T47D (cell line): ENCODE measurements at places on chromosomes 5 and 9.

DNA sequence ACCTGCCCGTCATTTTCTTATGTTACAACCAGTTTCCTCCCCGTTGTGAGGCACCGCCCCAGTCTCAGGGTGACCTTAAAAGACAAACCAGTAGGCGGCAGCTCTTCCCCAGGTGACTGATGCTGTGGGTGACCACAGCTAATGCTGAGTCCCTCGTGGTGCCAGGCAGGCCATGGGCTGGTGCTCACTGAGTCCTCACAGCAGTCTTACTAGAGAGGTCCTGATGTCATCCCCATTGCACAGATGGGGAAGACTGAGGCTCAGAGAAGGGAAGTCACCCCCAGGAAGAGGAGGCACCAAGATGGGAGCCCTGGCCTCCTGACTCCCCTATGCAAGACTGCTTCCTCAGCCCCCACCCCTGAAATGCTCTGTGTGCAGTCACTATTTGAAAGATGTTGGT, 978 bp downstream of the CFAP157 start:
- peak; percentile 63 for DNase-seq

DNA sequence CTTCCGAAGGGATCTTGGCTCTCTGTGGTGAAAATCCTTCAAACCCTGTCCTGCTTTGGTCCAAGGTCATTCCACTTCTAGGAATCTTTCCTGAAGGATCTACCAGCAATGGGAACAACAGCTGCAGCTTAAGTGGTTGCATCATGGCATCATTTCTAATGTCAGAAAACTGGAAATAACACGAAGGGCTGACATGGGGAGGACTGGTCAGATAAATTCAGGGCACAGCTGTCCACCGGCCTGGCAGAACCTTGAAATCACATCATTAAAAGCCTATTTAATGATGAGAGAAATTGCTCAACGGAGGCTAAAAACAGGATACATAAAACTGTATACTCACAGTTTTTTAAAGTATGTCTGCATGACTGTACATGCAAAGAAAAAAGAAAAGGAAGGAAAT, 28.3 kb downstream of the OLFML2A start:
- DNase-seq, result no peak

- DNase-seq, result no peak
Observed at GRCh38 chr5:43785198-43785597, 182.2 kb downstream of the NNT start.

- no peak for DNase-seq
Observed at GRCh38 chr5:2293906-2294305, 411.2 kb upstream of the IRX4 start.

DNA sequence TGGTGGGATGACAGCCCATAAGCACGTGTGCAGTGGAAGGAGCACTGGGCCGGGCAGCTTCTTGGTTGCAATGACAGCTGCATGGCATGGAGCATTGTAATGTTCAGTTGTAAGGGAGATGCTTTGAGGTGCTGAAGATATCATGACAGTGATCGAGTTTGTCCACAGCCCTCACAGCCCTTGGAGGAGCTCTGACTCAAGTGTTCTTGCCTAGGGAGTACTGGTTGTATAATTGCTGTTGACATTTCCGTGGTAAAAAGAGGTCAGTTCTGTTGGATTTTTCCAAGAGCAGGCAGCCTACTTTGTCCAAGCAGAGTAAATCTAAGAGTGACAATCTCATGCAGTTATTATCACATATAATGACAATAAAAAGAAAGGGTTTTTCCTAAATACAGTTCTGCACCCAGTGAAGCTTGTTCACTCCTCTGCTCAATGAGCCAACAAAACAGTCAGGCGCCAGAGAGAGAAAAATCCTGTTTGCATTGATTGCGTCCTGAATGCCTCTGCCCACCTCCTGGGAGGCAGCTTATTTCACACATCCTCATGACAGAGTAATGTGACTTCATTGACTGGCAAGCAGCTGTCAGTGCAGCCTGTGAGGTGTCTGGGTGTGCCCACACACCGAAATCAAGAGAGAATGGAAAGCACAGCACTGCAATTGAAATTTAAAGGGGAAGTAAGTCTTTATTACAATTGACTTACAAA, 248.0 kb downstream of the NTRK2 start:
- no peak for DNase-seq

- no peak for DNase-seq
Observed at GRCh38 chr5:62465985-62466925, 53.7 kb downstream of the IPO11 start.

GRCh38 chr9:75422944-75423522, 334.7 kb downstream of the OSTF1 start:
- no peak for DNase-seq

DNA sequence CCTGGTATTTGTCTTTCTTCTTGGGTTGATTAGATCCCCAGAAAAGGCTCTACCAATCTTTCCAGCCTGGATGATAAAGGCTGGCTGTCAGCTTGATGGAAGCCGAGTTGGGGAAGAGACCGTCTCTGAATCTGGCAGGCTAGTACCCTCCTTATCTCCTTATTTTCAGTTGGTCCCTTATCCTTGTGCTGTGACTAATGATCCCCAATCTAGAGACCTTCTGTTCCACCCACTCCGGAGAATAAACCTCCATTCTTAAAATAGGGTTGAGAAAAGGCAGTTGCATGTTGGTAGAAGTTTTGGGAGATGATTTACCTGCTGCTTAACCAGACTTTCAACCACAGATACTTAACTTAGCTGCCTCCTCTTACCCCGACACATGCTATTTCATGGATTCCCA, 52.3 kb downstream of the PRKACG start:
- DNase-seq, result no peak

DNA sequence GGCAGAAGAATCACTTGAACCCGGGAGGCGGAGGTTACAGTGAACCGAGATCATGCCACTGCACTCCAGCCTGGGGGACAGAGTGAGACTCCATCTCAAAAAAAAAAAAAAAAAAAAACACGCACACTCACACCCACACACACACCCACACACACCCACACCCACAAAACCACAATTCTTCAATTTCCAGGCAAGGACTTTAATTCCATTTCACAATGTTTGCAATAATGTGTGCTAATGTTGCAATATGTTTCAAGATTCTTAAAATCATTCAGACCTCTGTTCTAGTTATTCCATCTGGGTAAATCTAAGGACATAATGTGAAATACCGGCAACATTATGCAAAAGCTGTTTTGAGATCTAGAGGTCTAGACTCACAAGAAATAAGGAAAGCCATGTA, 28.3 kb downstream of the CCDC69 start:
- DNase-seq, result no peak

DNA sequence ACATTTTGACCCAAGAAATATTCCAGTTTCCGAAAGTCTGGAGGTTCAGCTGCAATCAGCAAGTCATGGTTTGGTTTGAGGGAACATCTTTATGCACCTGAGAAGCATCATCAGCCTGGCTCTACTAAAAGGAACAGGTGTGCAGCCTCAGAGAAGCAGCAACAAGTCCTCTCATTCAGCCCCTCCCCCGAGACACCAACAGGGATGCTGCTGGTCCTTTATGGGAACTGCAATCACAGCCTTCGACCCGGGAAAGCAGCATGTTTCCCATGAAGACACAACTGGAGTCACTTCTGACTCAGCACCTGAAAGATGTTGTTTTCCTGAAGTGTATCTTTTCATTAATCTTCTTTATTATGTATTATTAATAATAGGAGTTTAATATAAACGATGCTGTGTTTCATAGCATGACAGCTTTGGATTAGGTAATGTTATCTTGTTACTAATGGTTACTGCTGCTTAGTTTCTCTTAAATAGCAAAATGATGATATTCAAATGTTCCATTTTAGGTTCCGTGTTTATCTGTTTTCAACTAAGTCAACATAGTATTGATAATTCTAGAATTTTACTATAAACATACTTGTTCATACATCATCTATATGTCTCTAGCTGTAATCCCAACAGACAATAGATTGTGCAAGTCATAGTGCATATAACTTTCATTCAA, 15.6 kb upstream of the NREP start:
- DNase-seq, result no peak

DNA sequence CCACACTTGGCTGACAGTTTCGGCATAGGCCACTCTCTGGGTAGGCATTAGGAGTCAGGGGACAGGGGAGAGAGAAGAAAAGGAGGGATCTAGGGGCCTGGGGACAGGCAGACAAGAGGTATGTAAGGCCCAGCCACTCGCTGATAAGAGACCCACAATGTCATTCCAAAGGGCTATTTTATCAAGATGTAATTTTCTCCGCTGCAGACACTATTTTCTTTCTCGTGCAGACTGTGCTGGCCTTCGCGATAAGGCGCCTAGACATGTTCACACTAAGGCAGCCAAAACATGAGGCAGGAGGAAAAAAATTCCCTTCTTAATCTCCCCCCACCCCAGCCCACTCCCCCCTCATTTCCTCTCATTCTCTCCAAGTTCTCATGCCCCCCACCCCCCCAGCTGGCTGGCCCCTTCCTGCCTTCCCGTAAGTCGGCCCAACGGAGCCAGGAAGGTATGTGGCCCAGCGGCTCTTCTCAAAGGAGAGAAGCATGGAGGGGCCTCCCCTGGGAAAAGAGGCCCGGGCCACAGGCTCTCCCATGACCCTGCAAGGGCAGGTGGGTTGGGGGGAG, 44.9 kb upstream of the SYNPO start:
- DNase-seq, result no peak

DNA sequence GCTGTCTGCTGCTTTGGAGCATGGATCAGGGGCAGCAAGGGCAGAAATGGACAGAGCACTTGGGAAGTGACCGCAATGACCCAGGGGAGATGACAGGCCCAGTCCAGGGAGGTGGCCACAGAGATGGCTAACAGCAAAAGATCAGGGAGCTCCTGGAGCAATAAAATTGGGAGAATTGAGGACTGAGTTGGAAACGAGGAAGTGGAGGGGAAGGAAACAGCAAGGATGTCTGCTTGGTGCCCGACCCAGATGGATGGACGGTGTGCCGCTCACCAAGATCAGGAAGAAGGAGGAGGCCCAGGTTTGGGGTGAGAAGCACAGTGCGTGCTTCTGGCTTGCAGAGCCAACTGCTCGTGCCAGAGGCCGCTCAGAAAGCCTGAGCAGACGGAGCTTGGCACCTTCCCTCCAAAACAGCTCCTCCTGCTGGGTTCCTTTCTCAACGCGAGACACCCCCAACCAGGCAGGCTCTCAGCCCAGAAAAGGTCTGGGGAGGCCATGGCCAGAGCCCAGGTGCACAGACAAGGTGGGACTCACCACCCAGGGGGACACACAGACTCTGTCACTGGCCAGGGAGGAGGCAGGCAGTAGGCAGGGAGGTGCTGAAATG, 1.7 kb upstream of the SLC34A1 start:
- DNase-seq, result peak; percentile 68

- peak; percentile 7 for DNase-seq
Observed at GRCh38 chr5:69416699-69417098, 1.8 kb downstream of the MARVELD2 start.

DNA sequence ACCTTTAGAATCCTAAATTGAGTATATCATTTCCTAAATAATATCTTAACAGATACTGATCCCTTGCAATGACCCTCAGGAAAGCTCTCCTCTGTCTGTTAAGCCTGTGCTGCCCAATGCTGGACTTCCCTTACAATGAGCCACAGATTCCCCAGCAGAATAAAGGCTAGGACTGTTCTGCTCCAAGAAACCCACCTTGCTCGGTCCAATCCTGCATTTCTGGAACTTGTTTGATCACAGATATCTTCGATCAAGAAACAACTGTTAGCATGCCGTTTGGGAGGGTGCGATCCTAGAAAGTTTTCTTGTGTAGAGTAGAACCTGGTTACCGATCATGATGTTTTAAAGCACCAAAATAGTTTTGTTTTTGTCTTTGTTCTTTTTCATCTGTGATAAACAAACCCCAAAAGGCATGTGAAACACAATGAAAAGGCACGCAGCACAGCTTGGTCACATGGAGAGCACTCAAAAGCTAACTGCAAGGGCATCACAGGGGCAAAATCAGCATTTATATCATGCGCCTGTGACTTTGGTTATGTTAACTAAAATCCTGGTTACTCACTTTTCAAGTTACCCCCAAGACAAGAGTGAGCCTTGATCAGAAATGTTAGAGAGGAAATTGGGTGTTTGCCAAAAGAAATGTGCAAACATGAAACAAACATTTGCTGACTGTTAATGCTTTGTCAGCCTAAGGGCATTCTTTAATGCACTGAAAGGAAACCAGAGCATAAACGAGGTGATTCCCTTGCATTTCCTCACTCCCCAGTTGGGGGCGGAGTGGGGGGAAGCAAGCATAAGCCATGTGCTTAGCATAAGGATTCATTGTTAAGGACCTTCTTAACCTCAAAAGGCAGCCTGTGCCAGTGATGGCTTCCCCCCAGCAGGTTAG, 61.9 kb upstream of the ADAMTS16 start:
- no peak for DNase-seq

GRCh38 chr5:112795944-112796678, 58.4 kb downstream of the APC start:
- DNase-seq, result no peak

DNA sequence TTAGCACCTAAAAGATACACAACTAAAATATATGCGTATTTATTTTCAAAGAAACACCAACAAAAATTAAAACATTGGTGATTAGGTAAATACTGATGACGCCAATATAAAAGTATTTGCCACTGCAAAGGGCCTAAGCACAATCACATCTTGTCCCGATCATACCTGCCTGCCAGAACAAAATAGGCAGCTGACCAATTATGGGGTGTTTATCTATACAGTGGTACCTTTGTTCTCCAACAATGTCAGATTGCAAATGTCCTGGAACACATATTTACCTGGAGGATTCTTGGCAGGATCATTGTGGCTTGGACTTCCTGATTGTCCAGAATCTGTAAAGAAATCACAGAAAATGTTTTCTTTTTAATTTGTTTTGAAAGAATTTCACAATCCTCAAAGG, 134.5 kb downstream of the NFIB start:
- peak; percentile 44 for DNase-seq

GRCh38 chr5:111439473-111440075, 72.8 kb downstream of the STARD4 start:
- no peak for DNase-seq

DNA sequence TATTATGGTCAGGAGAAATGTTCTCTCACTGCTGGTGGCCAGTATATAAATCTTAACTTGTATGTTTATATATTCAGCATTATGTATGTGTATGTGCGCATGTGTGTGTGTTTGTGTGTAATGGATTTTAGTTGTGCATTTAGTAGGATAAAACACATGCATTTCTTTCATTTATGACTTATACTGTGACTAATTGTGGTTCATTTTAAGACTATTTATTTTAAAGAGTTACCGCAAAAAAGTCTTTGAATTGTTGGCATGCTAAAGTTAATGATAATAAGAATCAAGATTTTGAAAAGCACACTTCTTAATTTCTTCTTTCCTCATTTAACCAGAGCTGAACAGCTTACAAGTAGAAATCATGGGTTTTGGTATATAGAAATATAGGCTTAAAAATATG, 60.9 kb downstream of the RAI14 start:
- DNase-seq, result no peak

GRCh38 chr5:116897291-116897690, 322.7 kb upstream of the SEMA6A start:
- no peak for DNase-seq

GRCh38 chr5:172973931-172974330, 9.6 kb upstream of the ATP6V0E1 start:
- DNase-seq, result no peak

- no peak for DNase-seq
Observed at GRCh38 chr5:35294976-35295375, 64.7 kb upstream of the PRLR start.
